ENCODE measurements at places on chromosomes 12 and 14. TPM values are rescaled to one million over a fixed set of nuclear protein-coding genes. Genes with fewer than 3 reads are reported as not detected.

Gene CLEC4C
- not detected for polyA plus RNA-seq

Gene UBE2N
- 97.3 TPM for polyA plus RNA-seq

- peak; percentile 75 for DNase-seq
Measured at GRCh38 chr12:45089411-45090075, 38.6 kb upstream of the DBX2 start.

- DNase-seq, result no peak
Measured at GRCh38 chr12:52612431-52613383, 5.7 kb downstream of the KRT73 start.

DNA sequence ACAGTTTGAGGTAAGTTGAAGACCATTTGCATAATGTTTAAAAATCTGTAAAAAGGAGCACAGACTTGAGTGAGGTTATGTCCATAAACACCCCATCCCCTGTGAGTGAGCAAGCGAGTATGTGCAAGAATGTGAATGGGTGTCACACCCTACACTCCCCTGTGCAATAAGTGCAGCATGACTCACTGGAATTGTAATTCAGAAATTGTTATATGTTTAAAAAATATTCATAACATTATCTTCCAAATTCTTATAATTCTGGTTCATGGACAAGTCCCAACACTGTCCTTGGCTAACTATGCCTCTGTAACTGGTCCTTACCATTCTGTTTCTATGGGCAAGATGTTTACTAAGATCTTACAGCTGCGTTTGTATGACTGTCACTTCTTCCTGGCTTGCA lies 207.8 kb upstream of the FAR2 start:
- peak; percentile 44 for DNase-seq

DNA sequence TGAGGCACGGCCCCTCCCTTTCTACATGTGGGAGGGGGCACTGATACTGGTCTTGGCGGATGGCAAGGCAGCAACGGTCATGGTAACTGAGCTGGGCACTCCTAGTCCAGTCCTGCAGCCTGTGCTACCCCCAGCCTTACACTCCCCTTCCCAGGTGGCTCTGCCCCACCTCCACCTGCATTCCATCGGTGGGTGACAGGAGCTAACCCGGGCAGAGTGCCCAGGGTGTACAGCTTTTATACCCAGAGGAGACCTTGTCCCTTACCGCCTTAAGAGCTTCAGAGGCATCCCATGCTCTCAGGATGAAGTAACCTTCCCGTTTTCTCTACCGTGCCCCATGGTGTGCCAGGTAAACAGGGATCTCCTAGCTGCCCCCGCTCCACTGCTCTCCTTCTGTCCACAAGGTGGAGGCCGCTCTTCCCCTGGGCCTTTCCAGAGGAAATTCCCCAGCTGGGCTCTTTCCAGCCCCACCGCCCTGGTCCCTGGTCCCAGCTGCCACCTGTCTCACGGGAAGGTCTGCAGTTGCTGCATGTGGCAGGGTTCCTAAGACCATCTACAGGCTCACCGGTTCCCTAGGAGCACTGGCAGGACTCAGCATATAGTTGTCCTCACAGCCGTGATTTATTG lies 20.5 kb downstream of the BRI3BP start:
- peak; percentile 26 for DNase-seq

GRCh38 chr14:95774265-95775160 lies 60.6 kb upstream of the TCL1A start:
- peak; percentile 26 for DNase-seq

Data from muscle of leg (tissue), 16 donors.